ENCODE measurements at places on chromosomes 16 and 17.
A peak's percentile ranks its signal among the peaks of the same experiment; 100 is the strongest.

GRCh38 chr17:74330446-74330845, 4.4 kb downstream of the KIF19 start:
- no peak for DNase-seq

GRCh38 chr17:48878920-48879898, 13.4 kb upstream of the ATP5MC1 start:
- DNase-seq = peak; percentile 24

DNA sequence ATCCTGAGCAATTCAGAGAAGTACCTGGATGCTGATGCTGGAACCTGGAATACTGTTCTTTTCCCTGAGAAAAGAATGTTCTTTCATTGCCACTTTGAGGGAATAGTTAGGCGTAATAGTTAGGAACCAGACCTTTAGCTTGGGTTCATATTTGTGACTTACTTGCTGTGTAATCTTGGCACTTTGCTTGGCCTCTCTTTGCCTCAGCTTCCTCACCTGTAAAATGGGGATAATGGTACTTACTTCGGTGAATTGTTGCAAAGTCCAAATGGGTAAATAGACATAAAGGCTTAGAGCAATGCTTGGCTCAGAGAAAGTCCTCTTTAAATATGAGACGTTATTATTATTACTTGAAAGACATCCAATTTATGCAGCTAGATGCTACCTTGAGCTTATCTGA, 55.0 kb upstream of the CLEC19A start:
- no peak for DNase-seq

DNA sequence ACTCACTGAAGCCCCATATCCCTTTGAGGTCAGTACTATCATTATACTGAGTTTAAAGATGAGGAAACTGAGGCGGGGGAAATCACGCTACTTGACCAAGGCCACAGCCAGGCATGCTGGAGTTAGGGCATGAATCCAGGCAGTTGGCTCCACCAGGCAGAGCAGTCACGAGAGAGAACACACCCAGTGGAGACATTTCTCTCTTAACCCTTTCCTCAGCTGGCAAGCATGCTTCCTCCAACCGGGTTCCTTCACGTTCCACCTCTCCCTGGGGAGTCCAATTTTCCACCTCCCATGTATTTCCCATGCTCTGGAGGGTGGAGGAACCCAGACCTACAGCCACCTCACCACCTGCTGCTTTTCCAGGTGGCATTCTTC, 32.8 kb downstream of the VAC14 start:
- no peak for DNase-seq

GRCh38 chr17:79078476-79079190, 4.0 kb downstream of the ENGASE start:
- no peak for DNase-seq

DNA sequence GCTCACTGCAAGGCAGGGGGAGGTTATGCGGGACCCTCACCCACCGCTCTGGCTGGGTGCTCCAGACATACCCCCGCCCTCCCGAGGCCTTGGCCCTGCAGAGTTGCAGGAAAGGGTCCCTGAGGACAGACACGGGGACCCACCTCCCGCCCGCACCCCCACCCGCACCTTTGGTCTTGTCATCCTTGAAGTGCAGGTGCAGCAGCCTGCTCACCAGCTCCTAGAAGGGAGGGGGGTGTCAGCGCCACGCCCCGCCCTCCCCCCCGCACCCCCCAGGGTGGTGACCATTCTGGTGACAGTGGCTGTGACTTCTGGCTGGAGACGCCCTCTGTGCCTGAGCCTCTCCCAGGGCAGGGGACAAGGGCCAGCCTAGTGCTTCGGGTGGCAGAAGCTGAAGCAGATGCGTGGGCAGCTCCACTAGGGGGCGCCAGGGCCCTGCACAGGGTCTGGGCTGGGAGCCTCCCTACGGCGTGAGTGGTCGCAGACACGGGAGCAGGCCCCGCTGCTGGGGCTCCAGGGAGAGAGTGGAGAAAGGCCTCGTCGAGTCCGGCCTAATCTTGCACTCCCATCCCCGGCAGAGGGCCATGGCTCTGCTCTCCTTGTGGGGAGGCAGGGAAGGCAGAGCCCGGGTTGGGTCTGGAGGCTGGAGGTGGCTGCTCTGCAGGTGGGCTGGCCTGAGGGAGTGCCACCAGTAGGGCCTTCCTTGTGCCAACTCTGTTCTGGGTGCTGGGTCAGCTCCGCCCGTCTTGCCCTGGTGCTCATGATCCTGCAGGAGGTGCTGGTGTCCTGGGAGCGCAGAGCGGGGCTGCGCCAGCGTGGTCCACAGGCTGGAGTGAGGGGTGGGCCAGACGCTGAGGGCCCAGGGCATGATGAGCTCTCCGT, 2.7 kb downstream of the CENPX start:
- DNase-seq = peak; percentile 69

- DNase-seq = no peak
Observed at GRCh38 chr16:25693631-25694030, 1.9 kb downstream of the HS3ST4 start.

GRCh38 chr16:54806881-54807360, 123.7 kb upstream of the IRX5 start:
- no peak for DNase-seq

- no peak for DNase-seq
Observed at GRCh38 chr17:36703860-36704266, 102.5 kb downstream of the MRM1 start.

- no peak for DNase-seq
Observed at GRCh38 chr16:29984137-29984763, 10.6 kb downstream of the TAOK2 start.

DNA sequence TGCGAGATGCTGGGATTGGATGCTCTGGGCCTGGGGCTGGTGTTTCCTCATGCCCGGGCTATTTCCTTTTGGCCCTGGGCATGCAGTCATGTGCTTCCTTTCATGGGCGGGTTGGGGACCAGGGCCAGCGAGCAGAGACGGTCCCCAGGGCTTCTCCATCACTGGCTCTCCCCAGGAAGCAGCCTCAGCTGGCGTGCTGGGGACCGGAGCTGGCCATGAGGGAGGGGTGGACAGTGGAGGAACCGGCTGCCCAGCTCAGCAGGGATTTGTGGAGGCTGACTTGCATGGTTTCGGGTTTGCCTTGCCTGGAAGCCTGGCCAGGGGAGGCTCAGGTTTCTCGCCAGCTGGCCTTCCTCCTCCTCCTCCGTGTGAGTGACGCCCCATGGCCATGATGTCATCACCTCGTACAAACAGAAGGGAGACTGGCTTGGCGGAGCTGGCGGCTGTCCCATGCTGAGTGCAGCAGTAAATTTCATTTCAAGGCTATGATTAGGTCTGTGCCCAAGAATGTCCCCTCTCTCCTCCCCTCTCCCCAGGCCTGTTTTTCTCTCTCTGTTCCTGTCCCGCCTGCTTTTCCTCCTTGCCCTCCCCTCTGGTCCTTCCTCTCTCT, 8.9 kb upstream of the TIMP2 start:
- no peak for DNase-seq

DNA sequence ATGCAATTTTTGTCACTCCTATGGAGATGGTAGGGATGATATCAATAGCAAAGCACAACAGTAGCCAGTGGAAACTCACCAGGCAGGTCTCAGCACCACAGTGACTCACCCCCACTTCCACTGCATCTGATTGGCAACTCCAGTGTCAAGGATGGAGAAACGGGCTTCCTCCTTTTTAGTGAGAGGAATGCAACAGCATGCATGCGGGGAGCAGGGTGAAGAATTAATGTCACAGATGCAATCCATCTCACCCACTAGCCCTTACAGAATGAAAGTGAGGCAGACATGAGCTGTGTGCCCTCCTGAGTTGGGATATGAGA, 467.0 kb upstream of the C16orf82 start:
- no peak for DNase-seq

GRCh38 chr17:75896415-75897159, at the start of gene TRIM65:
TSS of gene TRIM65 (minus strand) at chr17:75896951. CDS start at chr17:75896937, 14 bp downstream.
- DNase-seq = peak; percentile 67
